ENCODE measurements at places on chromosomes 6 and 20.

DNA sequence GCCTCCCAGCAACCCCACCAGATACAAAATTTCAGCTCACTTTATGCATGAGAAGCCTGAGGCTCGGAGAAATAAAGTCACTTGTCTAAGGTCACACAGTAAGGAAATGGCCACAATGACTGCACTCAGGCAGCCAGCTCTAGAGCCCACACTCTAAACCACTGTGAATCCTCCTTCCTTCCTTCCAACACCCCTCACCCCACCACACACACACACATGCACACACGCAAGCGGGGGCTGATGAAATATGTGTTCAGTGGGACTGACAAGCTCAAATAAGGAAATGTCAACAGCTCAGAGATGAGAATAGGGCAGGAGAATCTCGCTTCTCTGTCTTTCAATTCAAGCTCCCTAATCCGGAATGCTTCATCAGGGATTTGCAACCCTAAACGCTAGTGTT, 6.0 kb upstream of the BPIFA1 start:
- no peak for ATAC-seq

DNA sequence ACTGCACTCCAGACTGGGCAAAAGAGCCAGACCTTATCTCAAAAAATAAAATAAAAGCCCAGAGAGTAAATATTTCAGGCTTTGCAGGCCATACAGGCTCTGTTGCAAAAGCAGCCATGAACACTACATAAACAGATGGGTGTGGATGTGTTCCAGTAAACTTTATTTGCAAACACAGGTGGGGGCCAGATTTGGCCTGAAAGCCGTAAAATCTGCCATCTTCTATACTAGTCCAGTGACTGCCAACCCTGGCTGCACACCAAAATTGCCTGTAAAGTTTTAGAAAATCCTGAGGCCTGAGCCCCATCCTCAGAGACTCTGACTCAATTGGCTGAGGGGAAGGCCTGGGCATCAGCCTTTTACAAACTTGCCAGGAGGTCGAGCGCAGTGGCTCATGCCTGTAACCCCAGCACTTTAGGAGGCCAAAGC, 103.6 kb downstream of the ZMYND8 start:
- no peak for ATAC-seq

GRCh38 chr6:107360476-107360875, 98.9 kb downstream of the PDSS2 start:
- no peak for ATAC-seq

DNA sequence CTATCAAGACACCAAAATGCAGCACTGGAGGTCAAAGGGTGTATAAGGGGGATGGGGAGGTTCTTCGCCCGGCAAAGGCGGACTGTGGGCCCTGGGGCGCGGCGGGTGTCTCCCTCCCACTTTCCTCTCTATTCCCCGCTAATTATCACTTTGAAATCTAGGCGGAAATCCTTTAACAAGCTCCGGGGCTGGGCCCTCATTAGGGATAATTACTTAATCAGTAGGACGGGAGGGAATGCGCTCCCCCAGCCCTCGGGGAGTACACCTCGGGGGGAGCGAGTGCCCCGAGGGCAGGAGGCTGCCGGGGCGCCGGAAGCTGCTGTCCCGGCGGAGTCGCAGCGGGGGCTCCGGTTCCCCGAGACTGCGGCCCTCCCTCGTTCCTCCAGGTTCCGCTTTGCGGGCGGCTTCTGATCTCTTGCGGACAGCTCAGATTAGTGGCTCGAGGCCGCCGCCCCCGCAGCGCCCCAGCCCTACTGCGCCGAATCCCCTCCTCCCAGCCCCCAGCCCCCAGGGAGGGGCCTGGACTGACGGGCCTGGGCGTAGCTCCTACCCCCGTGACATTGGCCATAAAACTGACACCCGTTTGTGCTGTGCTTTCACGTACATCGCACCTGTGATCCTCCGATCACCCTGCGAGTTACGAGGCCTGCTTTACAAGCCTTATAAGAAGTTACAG, 14.7 kb downstream of the MUCL3 start:
- ATAC-seq: peak; percentile 78

DNA sequence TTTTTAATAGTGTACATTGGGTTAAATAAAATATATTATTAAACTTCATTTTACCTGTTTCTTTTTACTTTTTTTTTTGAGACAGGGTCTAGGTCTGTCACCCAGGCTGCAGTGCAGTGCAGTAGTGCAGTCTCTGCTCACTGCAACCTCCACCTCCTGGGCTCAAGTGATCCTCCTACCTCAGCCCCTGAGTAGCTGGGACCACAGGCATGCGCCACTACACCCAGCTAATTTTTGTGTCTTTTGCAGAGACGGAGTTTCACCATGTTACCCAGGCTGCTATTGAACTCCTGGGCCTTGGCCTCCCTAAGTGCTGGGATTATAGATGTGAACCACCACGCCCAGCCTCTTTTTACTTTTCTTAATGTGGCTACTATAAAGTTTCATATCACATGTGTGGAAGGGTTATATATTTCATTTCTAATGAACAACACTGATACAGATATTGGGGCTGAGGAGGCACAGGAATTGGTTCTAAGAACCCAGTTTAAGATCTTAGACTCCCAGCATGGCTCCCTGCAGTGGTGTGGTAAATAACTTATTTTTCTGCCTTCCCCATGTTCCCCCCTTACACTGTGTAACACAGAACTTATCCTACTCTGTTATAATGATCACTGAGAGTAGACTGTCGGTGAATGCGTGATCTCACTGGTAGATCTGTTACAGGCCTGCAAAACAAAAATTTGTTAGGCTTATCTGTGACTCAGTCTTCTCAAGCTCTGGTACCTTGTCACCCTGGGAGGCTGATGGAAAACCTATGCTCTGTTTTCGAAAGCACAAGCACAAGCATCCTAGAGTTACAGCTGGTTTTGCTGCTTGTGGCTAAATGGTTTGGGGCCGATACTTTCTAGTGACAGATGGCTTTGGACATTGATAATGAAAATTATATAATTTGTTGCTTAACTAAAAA, 5.8 kb upstream of the ATXN1 start:
- peak; percentile 5 for ATAC-seq

- ATAC-seq: peak; percentile 67
Measured at GRCh38 chr6:16683641-16684194, 77.5 kb downstream of the ATXN1 start.

- no peak for ATAC-seq
Measured at GRCh38 chr20:63295846-63296245, 2.9 kb downstream of the COL20A1 start.

- ATAC-seq: no peak
Measured at GRCh38 chr6:4582506-4583417, 193.4 kb upstream of the CDYL start.

DNA sequence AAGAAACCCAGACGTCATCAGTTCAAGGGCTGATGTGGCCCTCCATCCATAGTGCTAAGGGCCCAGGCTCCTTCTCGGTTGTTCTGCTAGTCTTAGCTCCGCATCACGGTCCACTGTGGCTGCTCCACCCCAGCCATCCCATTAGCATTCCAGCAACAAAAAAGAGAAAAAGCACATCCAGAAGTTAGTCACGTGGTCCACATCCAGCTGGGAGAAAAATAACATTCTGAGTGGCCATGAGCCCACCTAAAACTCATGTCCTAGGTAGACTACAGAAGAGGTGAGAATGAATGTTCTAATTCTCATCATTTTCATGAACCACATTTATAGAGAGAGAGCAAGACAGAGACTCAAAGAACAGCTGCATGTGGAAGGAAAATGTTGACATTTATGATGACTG, 49.4 kb upstream of the TAB2 start:
- no peak for ATAC-seq

DNA sequence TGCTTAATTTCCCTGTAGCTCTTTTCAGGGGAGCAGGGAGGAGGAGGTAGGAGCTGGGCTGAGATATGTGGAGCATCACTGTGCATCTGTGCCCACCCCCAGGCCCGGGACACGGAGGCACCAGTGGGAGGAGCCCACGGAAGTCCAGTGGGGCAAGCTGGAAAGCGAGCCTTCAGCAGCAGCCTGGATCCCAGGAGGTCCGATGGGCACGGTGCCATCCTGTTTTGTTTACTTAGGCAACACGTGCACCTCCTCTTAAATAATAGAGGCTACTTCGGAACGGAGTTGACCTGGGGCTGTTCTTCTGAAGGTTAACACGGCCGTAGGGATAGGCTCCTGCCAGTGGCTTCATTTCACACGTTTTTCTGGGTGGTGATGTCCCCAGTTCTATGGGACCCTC, 51.6 kb downstream of the CDH4 start:
- ATAC-seq: no peak

GRCh38 chr6:7649037-7649810, 59.2 kb downstream of the SNRNP48 start:
- no peak for ATAC-seq

DNA sequence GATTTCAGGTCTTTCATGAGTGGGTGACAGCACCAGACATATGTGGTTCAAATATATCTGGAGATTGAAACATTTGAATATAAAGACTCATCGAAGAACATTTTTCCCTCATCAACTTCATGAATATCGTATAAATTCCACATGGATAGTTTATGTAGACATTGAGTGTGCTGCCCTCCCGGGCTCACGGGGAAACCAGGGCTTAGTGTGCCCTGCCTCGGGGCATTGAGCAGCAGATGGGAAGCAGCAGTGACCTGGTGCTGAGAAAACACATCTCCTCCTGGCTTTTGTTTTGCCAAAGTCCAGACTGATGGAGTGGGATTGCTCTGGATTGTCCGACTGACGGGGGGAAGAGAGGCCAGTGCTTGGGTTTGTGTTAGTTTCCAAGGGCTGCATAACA, 17.8 kb upstream of the SLC2A12 start:
- no peak for ATAC-seq

DNA sequence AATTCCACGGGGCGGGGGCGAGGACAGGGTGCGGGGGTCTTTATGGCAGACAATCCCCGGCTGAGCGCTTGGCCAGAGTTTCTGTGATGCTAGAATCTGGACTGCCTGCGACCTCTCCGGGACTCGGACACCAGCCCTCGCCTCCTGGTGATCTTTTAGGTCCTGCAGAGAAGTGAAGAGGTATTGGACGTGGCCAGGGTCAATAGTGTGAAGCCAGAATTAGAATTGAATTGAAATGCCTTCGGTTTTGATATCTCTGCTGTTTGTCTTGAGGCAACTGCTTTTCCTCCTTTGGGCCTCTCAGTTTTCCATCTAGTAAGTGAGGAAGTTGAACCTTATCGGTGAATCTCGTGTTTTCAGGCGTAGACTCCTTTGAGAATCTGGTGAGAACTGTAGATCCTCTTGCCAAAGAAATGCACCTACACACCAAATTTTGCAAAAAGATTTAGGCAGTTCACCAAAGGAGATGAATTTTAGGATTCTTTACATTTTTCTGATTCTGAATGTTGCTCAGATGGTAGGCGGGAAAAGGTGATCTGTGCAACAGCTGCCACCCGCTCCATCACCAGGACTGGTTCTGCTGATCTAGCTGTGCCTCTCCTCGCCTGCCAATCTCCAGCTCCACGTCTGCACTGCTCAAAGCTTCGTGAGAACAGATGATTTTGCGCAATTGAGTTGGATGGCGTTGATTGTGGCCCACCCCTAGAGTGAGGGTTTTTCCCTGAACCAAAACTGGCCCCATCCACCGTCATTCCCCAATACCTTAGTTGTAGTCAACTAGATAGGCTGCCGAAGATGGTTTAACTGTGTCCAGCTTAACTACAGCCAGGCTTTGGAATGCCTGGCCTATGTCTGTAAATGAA, 837 bp upstream of the OSER1 start:
- peak; percentile 29 for ATAC-seq

GRCh38 chr20:10077081-10077471, 42.3 kb downstream of the ANKEF1 start:
- no peak for ATAC-seq

DNA sequence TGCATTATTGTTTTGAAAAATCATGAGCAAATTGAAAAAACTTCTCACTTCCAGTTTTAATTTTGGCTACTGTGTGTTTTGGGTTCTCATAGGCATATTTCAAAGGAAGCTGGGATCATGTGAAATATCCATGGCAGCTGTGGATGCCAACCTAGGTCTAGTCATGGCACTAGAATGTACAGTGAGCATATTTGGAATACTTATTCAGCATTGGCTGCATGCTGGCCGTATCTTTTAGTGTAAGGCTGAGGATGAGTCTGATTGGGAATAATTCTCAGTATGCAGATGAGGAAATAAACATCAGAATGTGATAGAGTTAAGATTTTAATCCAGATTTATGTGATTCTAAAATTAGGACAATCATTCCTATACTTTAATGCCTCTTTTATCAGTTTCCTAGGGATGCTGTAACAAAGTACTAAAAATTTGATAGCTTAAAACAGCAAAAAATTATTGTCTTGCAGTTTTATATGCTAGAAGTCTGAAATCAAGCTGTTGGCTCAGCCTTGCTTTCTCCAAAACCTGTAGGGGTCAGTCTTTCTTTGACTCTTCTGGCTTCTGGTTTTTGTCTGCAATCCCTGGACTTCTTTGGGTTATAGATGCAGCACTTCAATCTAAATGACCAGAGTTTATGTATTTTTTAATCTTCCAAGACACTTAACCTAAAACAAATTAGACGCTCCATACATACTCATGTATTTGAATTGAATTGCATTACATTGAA, 37.7 kb upstream of the DEFB112 start:
- ATAC-seq: peak; percentile 85

DNA sequence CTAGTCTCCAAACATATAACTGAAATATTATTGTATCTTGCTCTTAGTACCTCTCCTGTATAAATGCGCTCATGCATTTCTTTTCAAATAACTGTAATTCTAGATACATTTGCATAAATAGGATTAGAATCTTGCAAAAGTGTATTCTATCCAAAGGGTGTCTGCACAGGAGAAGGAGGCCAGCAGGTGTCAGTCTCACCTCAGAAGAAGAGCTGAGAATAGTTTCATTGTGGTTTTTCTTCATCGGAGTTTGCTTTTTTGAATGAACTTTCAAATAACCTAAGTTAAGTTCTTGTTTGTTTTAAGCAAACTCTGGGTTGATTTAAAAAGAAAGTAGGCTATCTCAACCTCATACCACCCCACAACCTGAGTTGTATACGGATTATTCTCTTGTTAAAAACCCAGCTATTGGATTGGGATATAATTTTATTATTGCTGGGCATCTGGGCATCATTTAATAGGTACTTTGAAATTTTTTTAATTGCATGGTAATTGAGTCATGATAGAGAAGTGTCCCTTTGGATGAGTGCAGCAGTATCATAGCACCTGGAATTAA, 125.0 kb upstream of the MLIP start:
- peak; percentile 82 for ATAC-seq

DNA sequence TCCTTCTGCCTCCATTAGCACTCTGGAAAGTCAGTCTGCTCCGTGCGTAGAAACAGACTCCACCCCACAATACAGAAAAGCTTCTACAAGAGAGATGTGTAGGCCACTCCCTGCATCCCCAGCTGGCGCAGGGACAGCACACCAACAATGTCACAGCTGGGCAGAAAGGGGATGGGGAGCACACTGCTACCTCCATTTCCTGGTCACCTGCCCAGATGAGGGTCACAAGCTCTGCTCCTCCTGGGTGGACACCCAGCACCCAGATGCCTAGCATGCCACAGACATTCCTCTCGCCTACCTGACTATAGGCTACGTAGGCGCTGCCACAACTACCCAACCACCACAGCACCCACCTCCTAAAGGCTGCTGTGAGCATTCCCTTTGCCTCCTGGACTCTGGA, 12.2 kb downstream of the BEND3 start:
- no peak for ATAC-seq

Data from SK-N-SH treated with all-trans-retinoic acid at 6 μM for 48 hours (cell line).